NCI-H1417 treated with DMSO at 0.1 percent for 48 hours (cell line): ENCODE measurements at places on chromosomes 3 and 15.

DNA sequence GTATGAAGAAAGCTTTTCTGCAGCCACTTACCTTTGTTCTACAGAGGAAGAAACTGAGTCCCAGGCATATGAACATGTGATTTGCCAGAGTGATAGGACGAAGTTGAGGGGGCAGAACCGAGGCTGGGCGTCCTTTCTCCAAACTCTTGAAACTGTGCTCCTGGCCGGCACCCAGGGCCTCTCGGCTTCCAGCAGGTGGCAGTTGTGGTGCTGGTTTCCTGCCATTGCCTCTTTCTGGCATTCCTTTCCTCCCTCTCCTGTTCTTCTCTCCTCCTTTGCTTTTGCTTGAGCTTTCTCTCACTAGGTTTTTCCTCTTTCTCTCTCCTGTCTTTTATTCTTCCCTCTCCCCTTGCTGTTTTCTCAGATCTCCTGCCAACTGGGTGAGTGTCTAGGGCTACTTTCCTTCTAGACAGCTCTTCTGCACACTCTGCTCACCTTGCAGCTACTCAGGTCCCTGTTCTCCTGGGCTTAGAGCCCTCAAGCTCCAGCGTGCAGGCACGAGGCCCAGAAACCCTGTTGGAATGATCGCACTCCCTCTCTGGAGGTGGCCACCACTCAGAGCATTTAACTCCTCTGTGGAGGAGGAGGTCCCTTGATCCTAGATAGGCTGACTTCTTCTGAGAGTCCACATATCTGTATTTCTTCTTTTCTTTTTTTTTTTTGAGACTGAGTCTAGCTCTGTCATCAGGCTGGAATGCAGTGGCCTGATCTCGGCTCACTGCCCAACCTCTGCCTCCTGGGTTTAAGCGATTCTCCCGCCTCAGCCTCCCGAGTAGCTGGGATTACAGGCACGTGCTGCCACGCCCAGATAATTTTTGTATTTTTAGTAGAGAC lies 26.2 kb downstream of the TRAK1 start:
- DNase-seq: no peak

- DNase-seq: no peak
These were observed 40.1 kb upstream of the CD47 start for GRCh38 chr3:108130701-108131474.

DNA sequence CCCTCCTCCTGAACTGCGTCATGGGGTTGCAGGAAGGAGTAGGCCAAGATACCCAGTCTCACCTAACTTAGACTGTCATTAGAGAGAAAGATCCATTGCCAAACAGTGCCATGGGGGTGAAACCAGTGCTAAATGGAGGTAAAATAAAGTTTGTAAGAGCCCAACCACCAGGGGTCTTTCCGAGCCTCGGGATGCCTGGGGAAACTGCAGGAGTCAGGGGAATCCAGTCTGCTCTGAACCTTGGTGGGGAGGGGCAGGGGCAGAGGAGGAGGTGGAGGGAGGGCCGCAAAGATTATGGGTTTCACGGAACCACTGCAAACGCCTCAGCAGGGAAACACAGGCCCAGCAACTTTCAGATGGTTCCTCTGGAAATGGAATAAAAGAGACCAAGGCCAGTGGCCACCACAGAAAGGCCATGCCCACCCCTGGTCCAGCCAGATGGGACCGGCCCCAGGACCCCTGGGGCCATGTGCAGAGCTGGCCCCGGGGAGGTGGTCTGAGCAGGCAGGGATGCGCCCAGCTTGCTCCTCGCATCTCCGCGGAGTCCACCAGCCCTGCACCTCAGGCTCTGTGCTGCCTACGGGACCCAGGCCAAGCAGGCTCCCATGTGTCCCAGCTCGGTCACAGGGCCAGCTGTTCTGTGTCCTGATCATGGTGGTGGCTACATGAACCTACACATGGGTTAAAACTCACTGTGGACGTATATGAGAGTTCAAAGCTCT lies 19.8 kb upstream of the GP9 start:
- no peak for DNase-seq

- DNase-seq: no peak
These were observed 27.1 kb downstream of the KLF15 start for GRCh38 chr3:126329927-126330725.

- no peak for DNase-seq
These were observed 112.3 kb downstream of the WDR76 start for GRCh38 chr15:43939070-43939469.
